ENCODE measurements at places on chromosomes 3 and 15.
A peak's percentile ranks its signal among the peaks of the same experiment; 100 is the strongest.

DNA sequence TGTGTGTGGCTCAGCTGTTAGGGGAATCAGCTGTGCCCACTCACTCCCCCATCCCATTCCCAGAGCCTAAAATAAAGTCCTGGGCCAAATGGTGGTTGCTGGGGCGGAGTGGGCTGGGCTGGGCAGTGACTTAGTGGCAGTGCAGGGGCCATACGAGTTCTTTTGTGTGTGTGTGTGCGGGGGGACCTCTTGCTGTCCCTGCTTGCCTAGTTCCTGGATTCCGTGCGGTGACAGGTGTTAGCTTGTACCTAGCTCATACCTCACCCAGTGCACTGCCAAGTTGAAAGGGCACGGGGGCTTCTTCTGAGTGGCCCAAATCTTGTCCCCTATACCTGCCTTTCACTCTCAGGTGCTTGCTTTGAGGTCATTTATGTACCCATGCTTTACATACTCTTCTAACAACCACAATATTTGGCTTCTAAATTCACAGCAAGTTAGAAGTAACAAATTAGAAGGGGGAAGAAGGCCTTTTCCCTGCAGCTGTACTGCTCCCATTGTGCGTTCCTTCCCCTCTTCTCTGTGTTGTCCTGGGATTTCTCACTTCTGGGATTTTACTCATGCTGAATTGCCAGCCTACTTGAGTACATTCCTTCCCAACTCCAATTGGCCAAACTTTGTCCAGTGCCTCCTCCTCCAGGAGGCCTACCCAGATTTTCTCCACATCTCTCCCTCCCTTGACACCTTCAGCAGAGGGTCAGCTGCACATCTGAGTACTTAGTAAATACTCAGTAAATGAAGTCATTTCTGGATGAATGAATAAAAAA lies 66.3 kb upstream of the POLG start:
- peaks cover 17% of the 10 kb centered on the region for H3K4me1 ChIP-seq
- DNase-seq = no peak
- peak overlapping the region; percentile 38 for H3K4me3 ChIP-seq
- no peak overlapping the region for H3K27ac ChIP-seq

- H3K4me3 ChIP-seq = no peak overlapping the region
- H3K27ac ChIP-seq = no peak overlapping the region
- peaks cover 5% of the 10 kb centered on the region for H3K27me3 ChIP-seq
- H3K4me1 ChIP-seq = peaks cover 22% of the 10 kb centered on the region
- no peak for DNase-seq
These were observed 30.6 kb upstream of the CP start for GRCh38 chr3:149252272-149252671.

GRCh38 chr15:75578173-75578947 lies 755 bp downstream of the PTPN9 start:
- no peaks in the 10 kb centered on the region for H3K27me3 ChIP-seq
- peaks cover 24% of the 10 kb centered on the region for H3K4me1 ChIP-seq
- H3K4me3 ChIP-seq = peak overlapping the region; percentile 87
- H3K36me3 ChIP-seq = peaks cover 10% of the 10 kb centered on the region
- DNase-seq = peak; percentile 39
- peak overlapping the region; percentile 91 for H3K27ac ChIP-seq

GRCh38 chr3:84683493-84683892 lies 275.3 kb upstream of the CADM2 start:
- no peak for DNase-seq
- no peaks in the 10 kb centered on the region for H3K36me3 ChIP-seq
- H3K27ac ChIP-seq = no peak overlapping the region
- no peaks in the 10 kb centered on the region for H3K27me3 ChIP-seq
- H3K4me1 ChIP-seq = no peaks in the 10 kb centered on the region

GRCh38 chr15:100310513-100311153 lies 31.1 kb downstream of the ADAMTS17 start:
- H3K36me3 ChIP-seq = peaks cover 4% of the 10 kb centered on the region
- H3K27me3 ChIP-seq = no peaks in the 10 kb centered on the region
- no peak overlapping the region for H3K27ac ChIP-seq
- no peak overlapping the region for H3K4me3 ChIP-seq
- H3K4me1 ChIP-seq = peaks cover 6% of the 10 kb centered on the region
- no peak for DNase-seq

DNA sequence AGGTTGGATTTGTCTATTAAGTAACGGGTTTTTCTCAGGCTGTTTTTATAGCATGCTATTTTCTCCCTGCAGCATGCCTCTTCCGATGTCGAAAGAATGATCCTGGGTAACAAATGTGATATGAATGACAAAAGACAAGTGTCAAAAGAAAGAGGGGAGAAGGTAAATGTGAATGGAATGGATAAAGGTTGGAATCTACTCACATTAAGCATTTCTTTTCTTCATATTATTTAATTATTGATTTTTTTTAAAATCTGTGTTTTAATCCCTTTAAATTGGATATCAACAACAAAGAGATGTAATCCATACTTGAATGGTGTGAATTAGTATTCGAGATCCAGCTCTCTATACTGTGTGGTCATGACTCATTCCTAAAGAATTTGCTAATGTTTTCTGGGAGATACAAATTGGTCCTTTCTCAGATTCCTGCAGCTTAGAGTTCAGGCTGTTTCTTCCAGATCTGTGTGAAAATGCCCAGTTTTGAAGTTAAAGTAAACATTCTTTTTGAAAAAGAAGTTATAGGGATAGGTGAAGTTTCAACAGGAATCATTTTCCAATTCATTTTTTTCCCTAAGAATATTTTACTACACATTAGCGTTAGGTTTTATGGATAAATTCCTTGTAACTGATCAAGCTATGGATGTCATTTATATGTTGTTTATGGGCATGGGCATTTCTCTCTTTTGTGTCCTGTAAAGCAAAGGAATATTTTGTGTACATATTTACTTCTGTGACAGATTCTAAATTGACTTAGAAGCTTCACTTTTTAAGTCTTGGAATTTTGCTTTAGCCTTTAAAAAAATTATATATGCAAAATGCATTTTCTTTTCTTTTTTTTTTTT lies 20.8 kb upstream of the APH1B start:
- peaks cover 24% of the 10 kb centered on the region for H3K4me1 ChIP-seq
- DNase-seq = no peak
- H3K27me3 ChIP-seq = no peaks in the 10 kb centered on the region
- no peak overlapping the region for H3K27ac ChIP-seq
- H3K36me3 ChIP-seq = peaks cover 65% of the 10 kb centered on the region
- no peak overlapping the region for H3K4me3 ChIP-seq

DNA sequence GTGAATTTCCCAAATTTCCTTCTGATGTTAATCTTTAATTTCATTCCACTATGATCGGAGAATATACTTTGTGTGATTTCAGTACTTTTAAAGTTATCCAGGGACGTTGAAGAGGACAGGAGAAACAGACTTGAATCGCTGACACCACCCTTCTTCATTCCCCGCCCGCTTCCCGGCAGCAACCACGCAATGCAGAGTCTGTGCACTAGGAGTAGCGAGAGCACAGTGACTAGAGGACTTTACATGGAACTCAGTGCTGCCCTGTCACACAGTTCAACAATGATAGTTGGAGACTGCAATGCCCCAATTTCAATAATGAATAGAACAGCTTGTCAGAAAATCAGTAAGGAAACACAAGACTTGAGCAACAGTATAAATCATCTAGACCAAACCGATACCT lies 73.9 kb downstream of the RNF13 start:
- DNase-seq = no peak
- H3K36me3 ChIP-seq = peaks cover 19% of the 10 kb centered on the region
- H3K4me1 ChIP-seq = peaks cover 18% of the 10 kb centered on the region

- DNase-seq = no peak
- no peaks in the 10 kb centered on the region for H3K36me3 ChIP-seq
- H3K27ac ChIP-seq = peak overlapping the region; percentile 12
- peaks cover 69% of the 10 kb centered on the region for H3K4me1 ChIP-seq
- no peak overlapping the region for H3K4me3 ChIP-seq
These were observed 374.6 kb upstream of the CFAP20DC start for GRCh38 chr3:59424268-59425010.

- no peak for DNase-seq
- H3K4me3 ChIP-seq = no peak overlapping the region
- H3K27me3 ChIP-seq = no peaks in the 10 kb centered on the region
- H3K36me3 ChIP-seq = peaks cover 11% of the 10 kb centered on the region
These were observed 514.9 kb upstream of the DPPA4 start for GRCh38 chr3:109852283-109852682.

- peaks cover 2% of the 10 kb centered on the region for H3K4me1 ChIP-seq
- no peak for DNase-seq
- H3K27me3 ChIP-seq = peaks cover 10% of the 10 kb centered on the region
These were observed 8.8 kb downstream of the SLC6A20 start for GRCh38 chr3:45787551-45787950.

GRCh38 chr15:101641129-101641764 lies 10.9 kb downstream of the TM2D3 start:
- peaks cover 51% of the 10 kb centered on the region for H3K36me3 ChIP-seq
- H3K4me1 ChIP-seq = peaks cover 28% of the 10 kb centered on the region
- H3K4me3 ChIP-seq = no peak overlapping the region
- peak overlapping the region; percentile 49 for H3K27ac ChIP-seq
- peak; percentile 72 for DNase-seq

Measured in activated naive CD8-positive, alpha-beta T cell treated with anti-CD3 and anti-CD28 coated beads, Interleukin-2, amount 50 U/mL, for 24 hours (primary cell).